Stimulated activated CD8-positive, alpha-beta memory T cell treated with anti-CD3 and anti-CD28 coated beads, Interleukin-12 subunit alpha, Interleukin-12 subunit beta, amount 100 ng/mL, for 4 hours (primary cell): ENCODE measurements at places on chromosomes 7 and 10.

- DNase-seq, result no peak
These were observed 101.7 kb upstream of the LEP start for GRCh38 chr7:128139406-128139805.

DNA sequence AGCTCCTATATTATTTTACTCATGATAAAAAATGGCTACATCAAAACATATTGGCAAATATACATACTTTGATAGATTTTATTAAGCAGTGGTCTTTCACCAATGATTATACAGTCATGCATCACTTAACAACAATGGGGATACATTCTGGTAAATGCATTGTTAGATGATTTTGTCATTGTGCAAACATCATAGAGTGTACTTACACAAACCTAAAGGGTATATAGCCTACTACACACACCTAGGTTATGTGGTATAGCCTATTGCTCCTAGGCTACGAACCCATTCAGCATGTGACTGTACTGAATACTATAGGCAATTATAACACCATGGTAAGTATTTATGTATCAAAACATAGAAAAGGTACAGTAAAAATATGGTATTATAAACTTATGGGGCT is 98.9 kb upstream of the IL6 start:
- no peak for DNase-seq

GRCh38 chr7:101216001-101216859 is 1.2 kb downstream of the PLOD3 start:
- no peak for DNase-seq

GRCh38 chr7:42143711-42144600 is 93.1 kb downstream of the GLI3 start:
- DNase-seq, result no peak

GRCh38 chr10:3881622-3882021 is 96.6 kb upstream of the KLF6 start:
- DNase-seq, result no peak

DNA sequence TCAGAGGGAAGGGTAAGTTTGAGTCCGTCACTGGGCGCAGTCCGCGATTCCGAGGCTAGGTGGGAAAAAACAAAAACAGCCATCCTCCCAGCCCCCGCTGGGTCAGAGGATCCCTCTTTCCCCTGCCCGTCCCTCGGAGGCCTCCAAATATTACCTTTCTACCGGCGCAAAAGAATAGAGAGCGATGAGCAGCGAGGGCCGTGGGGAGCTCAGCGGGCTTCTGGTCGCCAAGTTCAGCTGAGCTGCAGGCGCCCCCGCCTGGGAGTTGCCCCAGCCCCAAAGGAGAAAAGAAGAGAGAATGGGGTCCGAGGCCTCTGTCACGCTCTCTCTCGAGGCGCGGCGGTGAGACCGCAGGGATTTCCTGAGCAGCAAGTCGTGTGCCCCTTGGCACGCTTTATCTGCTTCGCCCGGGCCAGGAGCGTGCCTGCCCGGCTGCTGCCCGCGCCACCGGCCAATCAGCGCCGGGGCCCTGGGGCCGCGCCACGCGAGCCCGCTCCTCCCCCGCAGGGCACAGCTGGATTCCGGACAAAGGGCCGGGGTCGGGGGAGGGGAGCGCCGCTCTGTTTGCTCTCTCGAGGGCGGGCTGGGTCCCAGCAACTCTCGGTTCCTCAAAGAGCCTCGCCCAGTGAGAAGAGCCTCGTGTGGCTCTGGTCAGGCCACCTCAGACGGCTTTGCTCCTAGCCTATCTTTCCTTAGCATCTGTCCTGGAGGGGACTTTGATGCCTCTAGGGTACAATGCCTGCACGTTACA is at the start of gene NEUROG3:
TSS of gene NEUROG3 (minus strand) at position 367 of the 751 bp plus-strand sequence. CDS start 379 bp downstream, outside the sequence.
- no peak for DNase-seq

DNA sequence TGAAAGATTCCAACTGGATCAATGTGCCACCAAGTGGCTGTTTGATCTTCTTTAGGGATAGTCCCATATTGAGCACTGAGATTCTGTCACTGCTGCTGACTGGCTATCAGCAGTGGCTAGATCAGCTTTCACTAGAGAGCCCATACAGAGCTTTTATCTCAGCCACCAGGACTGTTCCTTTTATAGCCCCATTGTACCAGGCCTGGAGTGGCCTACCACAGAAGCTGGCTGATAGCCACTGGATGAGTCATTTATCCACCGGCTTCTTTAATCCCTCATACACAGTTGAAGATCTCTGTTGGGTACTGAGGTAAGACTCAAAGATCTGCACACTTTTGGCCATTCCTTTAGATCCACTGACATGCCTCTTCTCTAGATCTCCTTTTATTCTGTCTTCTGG is 1101.1 kb downstream of the SORCS3 start:
- no peak for DNase-seq
